ENCODE measurements at places on chromosomes 12 and 14. TPM values are rescaled to one million over a fixed set of nuclear protein-coding genes. Genes with fewer than 3 reads are reported as not detected.

- no peak for DNase-seq
Observed at GRCh38 chr14:100313464-100314230, 7.4 kb upstream of the SLC25A29 start.

DNA sequence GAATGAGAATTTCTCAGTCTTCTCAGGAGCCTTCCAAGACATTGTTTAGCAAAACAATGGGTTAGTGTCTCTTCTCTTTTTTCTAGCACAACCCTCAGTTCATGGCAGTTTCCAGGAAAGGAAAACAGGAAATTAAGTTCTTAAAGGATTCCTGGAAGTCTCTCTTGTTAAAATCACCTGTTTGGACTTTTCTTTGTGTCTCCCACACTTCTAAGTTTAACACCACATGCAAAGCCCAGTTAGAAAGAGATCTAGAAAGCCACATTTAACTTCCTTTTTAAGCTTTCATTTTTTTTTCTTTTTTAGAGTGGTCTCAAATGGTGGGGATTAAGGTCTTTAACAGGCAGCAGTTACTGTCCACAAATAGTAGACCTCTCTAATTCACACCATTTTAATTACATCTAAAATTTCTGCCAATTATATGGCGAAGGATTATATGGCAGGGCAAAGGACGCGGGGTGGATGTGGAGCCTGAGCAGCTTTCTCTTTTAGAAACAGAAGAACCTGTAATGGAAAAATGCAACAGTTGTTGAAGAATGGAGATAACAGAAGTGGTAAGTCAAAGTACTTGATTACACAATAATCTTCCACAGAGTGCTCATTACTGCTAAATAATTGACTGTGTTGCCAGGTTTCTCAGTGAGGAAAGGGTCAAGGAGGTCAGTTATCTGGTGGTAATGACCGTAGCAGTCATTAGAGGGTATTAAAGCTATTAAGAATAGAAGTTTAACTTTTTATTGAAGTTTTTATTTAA is 298.6 kb downstream of the AKAP6 start:
- DNase-seq: no peak

DNA sequence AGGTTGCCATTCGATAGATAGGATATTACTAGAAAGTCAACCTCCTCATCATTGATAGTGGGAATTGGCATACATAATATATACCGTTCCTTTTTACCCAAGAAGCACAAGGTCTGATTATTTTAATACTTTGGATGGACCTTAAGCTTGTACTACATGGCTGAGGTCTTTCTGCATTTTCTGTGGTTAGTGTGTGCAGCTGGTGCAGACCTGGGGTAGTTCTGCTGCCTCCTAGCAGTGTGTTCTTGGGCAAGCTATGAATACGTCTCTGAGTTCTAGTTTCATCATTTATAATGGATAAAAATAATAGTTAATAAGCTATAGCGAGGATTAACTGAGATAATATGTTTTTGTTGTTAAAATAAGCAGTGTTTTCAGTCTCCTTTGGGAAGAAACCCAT is 2.2 kb downstream of the ZDHHC17 start:
- no peak for DNase-seq

- no peak for DNase-seq
Observed at GRCh38 chr12:84954415-84954814, 41.8 kb upstream of the SLC6A15 start.

- DNase-seq: no peak
Observed at GRCh38 chr12:5166976-5167375, 123.3 kb downstream of the KCNA5 start.

DNA sequence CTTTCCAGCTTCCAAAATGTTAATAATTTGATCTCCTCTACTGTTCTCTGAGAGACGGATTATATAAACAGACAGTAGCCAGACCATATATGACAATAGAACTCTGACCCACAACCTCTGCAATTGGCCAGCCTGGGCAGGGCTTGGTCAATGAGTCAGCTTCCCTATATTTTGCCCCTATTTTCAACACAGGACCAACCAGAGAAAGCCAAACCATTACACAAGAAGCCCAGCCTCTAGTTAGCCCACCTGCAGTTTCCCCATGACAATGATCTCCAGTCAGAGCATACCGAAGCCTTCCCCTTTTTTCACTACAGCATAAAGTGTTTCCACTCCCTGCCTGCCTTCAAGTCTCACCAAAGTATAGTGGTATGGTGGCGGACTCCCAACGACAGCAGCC is 7.6 kb upstream of the EXD2 start:
- no peak for DNase-seq

DNA sequence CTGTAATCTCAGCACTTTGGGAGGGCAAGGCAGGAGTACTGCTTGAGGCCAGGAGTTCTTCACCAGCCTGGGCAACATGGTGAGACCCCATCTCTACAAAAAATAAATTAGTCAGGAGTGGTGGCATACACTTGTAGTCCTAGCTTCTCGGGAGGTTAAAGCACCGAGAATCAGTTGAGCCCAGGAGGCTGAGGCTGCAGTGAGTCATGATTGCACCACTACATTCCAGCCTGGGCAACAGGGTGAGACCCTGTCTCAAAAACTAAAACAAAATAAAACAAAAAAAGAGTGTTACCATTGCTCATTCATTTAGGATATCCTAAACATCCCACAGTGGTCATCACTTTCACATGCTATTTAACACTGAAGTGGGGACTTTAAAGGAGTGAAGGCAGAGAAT is 7.8 kb downstream of the NEK9 start:
- DNase-seq: no peak

DNA sequence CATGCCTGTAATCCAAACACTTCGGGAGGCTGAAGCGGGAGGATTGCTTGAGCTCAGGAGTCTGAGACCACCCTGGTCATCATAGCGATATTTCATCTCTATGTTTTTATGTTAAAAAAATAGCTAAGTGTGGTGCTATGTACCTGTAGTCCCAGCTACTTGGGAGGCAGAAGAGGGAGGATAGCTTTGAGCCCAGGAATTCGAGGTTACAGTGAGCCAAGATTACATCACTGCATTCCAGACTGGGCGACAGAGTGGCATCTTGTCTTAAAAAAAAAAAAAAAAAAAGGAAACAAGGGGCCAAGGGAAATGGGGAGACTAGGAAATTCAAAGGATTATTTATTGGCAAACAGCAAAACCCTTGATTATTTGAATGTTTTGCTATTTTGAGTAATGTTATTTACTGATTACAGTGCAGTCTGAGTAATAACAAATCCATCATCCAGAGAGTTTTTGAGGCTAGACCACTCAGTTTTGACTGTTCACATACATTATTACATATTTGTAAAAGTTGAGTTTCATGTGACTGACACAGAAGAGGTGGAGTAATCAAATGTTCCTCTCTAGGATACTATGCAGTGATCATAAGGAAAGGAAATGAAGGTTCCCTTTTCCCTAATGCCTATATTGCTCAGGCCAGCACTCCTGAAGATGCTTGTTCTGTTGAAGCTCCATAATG is 40.8 kb downstream of the PRKCH start:
- no peak for DNase-seq

GRCh38 chr14:71430678-71431376 is 501.4 kb upstream of the RGS6 start:
- no peak for DNase-seq

DNA sequence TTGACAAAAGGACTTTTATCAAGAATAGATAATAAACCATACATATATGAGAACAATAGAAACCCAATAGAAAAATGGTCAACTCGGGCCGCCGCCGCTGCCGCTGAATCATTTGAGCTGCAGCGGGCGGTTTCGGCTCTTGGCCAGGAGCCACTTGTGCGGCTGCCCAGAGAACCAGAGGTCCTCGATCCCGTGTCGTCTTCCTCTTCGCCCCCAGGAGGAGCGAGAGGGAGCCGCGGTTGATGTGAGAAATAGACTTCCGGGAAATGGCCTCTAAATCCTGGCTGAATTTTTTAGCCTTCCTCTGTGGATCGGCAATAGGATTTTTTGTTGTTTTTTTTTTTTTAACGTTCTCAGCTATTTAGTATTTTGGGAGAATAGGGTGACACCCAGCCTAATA is 44.8 kb downstream of the CPSF6 start:
- no peak for DNase-seq

DNA sequence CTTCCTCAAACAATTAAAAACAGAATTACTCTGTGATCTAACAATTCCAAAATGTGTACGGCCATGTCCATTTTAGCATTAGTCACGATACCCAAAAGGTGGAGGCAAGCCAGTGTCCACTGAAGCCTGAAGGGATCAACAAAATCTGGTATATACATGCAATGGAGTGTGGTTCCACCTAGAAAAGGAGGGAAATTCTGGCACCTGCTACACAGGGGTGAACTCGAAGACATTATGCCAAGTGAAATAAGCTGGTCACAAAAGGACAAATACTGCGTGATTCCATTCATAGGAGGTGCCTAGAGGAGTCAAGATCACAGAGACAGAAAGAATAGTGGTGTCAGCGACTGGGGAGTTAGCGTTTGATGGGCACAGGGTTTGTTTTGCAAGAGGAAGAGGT is 331.4 kb downstream of the MED13L start:
- DNase-seq: no peak

DNA sequence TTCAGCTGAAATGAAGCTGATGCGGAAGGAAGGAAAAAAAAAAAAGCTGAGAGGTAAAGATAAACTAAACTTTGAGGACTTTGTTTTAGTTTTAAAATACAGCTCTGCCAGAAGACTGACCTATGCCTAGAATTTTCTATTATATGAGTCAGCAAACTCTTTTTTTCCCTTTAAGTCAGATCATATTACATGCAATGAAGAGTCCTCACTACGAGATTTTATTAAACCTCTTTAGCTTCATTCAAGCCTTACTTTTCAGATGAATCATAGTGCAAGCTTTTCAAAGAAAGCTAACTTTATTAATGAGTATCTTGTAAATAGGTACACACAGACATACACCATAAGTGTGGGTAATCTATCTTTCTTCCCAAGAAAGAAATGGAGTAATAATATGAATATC is 57.8 kb upstream of the FSCB start:
- no peak for DNase-seq

- no peak for DNase-seq
Observed at GRCh38 chr12:43009846-43010240, 420.3 kb upstream of the PRICKLE1 start.

DNA sequence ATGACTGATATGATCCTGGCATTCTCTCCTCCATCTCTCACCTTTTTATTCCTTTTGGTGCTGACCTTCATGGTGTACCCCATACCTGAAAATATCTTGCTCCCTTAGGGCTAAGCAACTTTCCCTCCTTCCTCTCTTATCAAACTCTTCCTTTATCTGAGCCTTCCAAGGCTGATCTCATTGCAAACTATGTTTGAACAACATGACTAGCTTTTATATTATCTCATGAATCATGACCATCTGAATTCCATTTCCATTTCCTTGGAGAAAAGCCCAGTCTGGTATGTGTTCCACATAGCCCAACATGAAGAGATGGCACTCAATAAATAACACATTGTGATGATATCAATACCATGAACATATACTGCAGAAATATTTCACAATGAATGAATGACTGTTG is 111.6 kb downstream of the TSPAN8 start:
- DNase-seq: no peak

- DNase-seq: no peak
Observed at GRCh38 chr12:130813436-130813835, 25.6 kb downstream of the STX2 start.

- no peak for DNase-seq
Observed at GRCh38 chr12:50581226-50582184, 76.7 kb downstream of the DIP2B start.

DNA sequence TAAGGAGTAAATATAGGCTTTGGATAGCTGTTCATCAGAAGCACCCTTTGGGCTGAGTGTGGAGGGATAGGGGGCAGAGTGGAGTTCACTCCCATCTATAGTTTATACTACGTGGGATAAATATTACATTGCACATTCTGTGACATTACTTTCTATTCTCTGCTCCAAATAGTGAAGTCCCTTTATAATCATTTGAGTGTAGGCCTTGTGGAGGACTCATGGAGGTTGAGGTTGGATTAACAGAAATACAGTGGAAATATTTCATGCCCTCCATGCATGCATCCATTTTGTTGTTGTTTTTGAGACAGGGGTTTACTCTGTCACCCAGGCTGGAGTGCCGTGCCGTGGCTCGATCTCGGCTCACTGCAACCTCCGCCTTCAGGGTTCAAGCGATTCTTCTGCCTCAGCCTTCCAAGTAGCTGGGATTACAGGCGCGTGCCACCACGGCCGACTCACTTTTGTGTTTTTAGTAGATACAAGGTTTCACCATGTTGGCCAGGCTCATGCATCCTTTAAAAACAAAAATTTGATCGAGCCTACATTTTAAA is 1.4 kb downstream of the CHPT1 start:
- no peak for DNase-seq

DNA sequence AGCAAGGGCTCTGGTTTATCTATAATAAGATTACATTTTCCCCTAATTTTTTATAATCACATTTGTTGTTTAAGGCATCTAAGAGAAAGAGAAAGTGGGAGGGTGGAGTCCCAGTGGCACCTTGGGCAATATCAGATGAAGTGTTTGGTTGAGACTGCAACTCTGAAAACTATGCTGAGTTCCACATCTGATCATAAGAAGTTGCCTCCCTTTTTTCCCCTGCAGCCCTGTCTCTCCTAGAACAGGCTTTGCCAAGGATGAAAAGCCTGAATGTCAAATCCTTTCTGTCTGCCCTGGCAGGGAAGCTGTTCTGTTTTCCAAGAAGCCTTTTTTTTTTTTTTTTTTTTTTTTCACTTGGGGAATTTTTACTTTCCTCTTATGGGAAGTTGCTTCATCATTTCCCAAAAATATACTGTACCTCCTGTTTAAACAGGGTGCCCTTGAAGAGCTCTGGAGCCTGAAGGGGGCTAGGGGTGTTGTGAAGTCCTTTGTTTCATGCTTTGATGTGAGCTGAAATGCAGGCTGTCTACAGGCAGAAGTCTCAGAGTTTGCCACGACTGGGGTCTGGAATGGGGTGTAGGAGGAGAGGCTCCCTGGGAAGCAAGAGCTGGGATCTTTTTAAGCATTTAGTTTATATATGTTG is 71.3 kb downstream of the SUSD6 start:
- DNase-seq: no peak

DNA sequence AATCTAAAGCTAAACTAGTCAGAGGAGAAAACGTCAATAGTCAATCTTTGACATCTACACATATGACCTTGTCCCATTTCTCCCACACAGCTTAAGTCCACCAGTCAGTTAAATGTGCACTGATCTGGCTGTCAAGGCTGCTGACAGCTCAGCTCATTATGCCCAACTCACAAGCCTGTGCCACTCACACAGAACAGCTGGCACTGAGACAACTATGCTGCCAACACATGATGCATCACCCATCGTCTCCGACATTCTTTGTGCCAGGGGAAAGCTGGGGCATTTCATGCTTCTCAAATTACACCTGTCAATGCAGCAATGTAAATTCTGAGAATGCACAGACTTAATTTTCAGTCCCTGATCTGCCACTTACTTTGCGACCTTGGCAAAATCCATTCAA is 25.3 kb downstream of the GNS start:
- no peak for DNase-seq

Gene MARCHF9
- total RNA-seq: 21.8 TPM

Gene KCNH3
- total RNA-seq: 0.10 TPM

Gene PRB2
- total RNA-seq: not detected

Gene GPR84
- total RNA-seq: not detected

Gene DCN
- 2,473 TPM for total RNA-seq

Gene SIX6
- not detected for total RNA-seq

Gene TEP1
- 19.2 TPM for total RNA-seq

Gene TSPAN19
- not detected for total RNA-seq

Gene ENDOU
- total RNA-seq: not detected

Gene ANO4
- 6.5 TPM for total RNA-seq

Gene CRY1
- total RNA-seq: 16.8 TPM

Gene SLCO1B1
- total RNA-seq: not detected

Measured in chondrocyte (in vitro differentiated cells).